ENCODE measurements at places on chromosomes 16 and 17. TPM values are rescaled to one million over a fixed set of nuclear protein-coding genes. Genes with fewer than 3 reads are reported as not detected.

CCDC78 gene
- total RNA-seq = 6.1 TPM

PIGL gene
- total RNA-seq = 43.3 TPM

CLDN6 gene
- not detected for total RNA-seq

CSH1 gene
- not detected for total RNA-seq

JPT2 gene
- 44.7 TPM for total RNA-seq

LRRC75A gene
- total RNA-seq = 5.5 TPM

GPR142 gene
- total RNA-seq = not detected

METTL9 gene
- 95.2 TPM for total RNA-seq

GRCh38 chr16:71610447-71610846 is 15.5 kb upstream of the MARVELD3 start:
- H3K4me3 ChIP-seq = no peak overlapping the region
- no peaks in the 10 kb centered on the region for H3K36me3 ChIP-seq
- H3K4me1 ChIP-seq = peaks cover 3% of the 10 kb centered on the region
- DNase-seq = no peak
- H3K27me3 ChIP-seq = peaks cover 31% of the 10 kb centered on the region

- no peak overlapping the region for H3K4me3 ChIP-seq
- no peaks in the 10 kb centered on the region for H3K4me1 ChIP-seq
- H3K36me3 ChIP-seq = no peaks in the 10 kb centered on the region
- DNase-seq = no peak
Observed at GRCh38 chr16:65524997-65525396, 403.1 kb upstream of the CDH11 start.

GRCh38 chr16:54277845-54278703 is 8.5 kb downstream of the IRX3 start:
- no peak overlapping the region for H3K27ac ChIP-seq
- H3K27me3 ChIP-seq = peaks cover 32% of the 10 kb centered on the region
- no peak for DNase-seq
- peaks cover 2% of the 10 kb centered on the region for H3K4me1 ChIP-seq

GRCh38 chr16:48013491-48013901 is 142.3 kb downstream of the ABCC12 start:
- H3K27ac ChIP-seq = no peak overlapping the region
- H3K4me1 ChIP-seq = no peaks in the 10 kb centered on the region
- no peak overlapping the region for H3K4me3 ChIP-seq
- no peak for DNase-seq
- no peaks in the 10 kb centered on the region for H3K36me3 ChIP-seq

DNA sequence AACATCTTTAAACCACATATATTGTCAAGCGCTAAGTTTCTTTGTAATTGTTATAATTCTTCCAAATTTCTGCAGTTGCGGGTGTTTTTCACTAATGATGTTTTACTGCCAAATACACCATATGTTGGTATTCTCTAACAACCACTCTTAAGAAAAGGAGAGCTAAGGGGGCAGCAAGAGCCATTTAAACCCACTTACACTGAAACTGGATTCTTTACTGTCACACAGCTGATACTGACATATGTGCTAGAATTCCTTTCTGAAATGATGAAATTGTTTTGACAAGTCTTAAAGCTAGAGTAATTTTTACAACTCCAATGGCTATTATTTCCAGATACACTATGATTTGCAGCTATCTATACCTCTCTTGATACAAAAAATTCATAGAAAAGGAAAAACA is 483.1 kb downstream of the CDH11 start:
- no peak overlapping the region for H3K4me3 ChIP-seq
- DNase-seq = no peak
- H3K27ac ChIP-seq = no peak overlapping the region
- H3K27me3 ChIP-seq = no peaks in the 10 kb centered on the region

GRCh38 chr16:55576384-55576783 is 9.9 kb downstream of the CAPNS2 start:
- H3K36me3 ChIP-seq = no peaks in the 10 kb centered on the region
- H3K4me1 ChIP-seq = no peaks in the 10 kb centered on the region
- no peak for DNase-seq
- H3K4me3 ChIP-seq = no peak overlapping the region
- peaks cover 7% of the 10 kb centered on the region for H3K27me3 ChIP-seq
- no peak overlapping the region for H3K27ac ChIP-seq

GRCh38 chr16:50838885-50839284 is 97.0 kb downstream of the CYLD start:
- no peak overlapping the region for H3K4me3 ChIP-seq
- DNase-seq = no peak
- H3K27ac ChIP-seq = no peak overlapping the region
- peaks cover 24% of the 10 kb centered on the region for H3K27me3 ChIP-seq

- no peak overlapping the region for H3K27ac ChIP-seq
- no peak overlapping the region for H3K4me3 ChIP-seq
- DNase-seq = no peak
- H3K27me3 ChIP-seq = peaks cover 3% of the 10 kb centered on the region
- no peaks in the 10 kb centered on the region for H3K4me1 ChIP-seq
Observed at GRCh38 chr16:71969353-71969752, 30.8 kb downstream of the PKD1L3 start.

DNA sequence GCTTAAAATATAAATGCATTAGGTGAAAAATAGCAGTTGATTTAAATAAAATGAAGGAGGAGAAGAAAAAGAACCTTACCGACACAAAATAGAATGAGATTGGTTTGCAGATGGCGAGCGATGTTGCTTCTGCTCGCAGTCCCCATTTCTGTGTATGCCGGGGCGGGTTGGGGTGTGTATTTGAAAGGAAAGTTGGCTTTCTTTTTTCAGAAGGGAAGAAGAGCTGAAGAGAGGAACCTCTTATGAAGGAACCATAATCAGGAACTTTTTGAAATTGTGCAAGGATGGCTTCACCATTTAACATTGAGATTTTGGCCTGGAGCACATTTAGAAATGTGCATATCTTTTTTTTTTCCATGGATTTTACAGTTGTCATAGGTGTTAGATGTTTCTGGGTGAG is at the start of gene IGSF6:
IGSF6 (minus strand) TSS at position 156 of the 400 bp plus-strand sequence; CDS start at position 146, 10 bp downstream.
- peaks cover 29% of the 10 kb centered on the region for H3K4me1 ChIP-seq
- no peak within 1 kb of the TSS for H3K4me3 ChIP-seq
- H3K27me3 ChIP-seq = no peaks in the 10 kb centered on the region
- H3K27ac ChIP-seq = peak within 1 kb of the TSS; percentile 51
- DNase-seq = no peak

- no peaks in the 10 kb centered on the region for H3K27me3 ChIP-seq
- H3K4me3 ChIP-seq = peak overlapping the region; percentile 96
- DNase-seq = no peak
- H3K27ac ChIP-seq = peak overlapping the region; percentile 93
- H3K36me3 ChIP-seq = peaks cover 22% of the 10 kb centered on the region
Observed at GRCh38 chr17:16381496-16381820, 567 bp downstream of the UBB start.

DNA sequence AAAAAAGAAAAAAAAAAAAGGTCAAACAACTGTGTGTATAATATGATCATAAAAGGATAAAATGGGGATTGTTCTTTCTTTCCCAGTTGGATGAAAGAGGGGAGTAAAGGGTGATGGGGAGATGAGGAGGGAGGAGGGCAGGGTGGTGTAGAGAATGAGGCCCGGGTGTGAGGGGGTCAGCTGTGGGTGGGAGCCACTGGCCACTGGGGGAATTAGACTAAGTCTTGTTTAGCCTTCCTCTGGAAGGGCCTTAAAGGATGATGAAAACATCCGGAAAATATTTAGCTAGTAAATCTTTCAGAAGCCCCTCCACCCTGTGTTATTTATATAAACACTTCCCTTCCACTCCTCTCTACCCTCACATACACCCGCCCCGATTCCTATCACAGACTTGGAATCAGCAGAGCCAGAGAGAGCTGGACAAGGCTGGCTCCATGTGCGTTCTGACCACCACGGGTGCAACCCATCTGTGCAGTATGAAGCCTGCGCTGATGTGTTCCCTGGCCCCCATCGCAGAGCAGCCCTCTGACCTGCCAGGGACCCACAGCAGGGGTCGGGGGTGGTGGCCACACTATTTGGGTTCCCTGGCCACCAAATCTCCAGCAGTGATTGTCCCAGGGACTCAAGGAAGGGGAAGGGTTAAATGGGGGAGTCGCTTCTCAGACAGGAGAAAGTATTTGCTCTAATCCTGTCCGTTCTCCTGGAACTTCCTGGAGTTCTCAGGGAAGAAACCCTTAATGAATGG is 72.7 kb downstream of the GAS7 start:
- H3K36me3 ChIP-seq = no peaks in the 10 kb centered on the region
- H3K27me3 ChIP-seq = peaks cover 9% of the 10 kb centered on the region
- H3K27ac ChIP-seq = no peak overlapping the region
- no peak overlapping the region for H3K4me3 ChIP-seq
- peaks cover 15% of the 10 kb centered on the region for H3K4me1 ChIP-seq
- no peak for DNase-seq

DNA sequence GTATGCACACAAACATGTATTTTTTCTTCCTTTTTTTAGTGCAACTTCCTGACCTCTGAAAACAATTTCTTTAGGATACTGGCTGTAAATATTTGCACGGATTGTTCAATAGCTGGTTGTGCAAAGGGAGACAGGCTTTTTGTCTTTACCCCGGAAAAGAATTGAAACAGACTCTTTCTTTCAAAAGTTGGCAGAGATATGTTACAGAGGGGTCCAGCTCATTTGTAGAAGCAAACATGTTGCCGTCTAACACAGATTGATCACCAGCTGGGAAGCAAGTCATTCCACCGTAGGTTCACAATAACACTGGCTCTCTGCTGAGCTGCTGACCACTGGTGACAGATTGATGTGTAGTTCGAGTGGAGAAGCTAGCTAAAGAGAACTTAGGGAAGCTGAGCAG is 130.9 kb downstream of the STX8 start:
- peaks cover 3% of the 10 kb centered on the region for H3K36me3 ChIP-seq
- no peak overlapping the region for H3K27ac ChIP-seq
- DNase-seq = no peak
- no peak overlapping the region for H3K4me3 ChIP-seq

GRCh38 chr17:43200127-43200526 is 11.5 kb upstream of the TMEM106A start:
- H3K27me3 ChIP-seq = no peaks in the 10 kb centered on the region
- H3K4me3 ChIP-seq = no peak overlapping the region

DNA sequence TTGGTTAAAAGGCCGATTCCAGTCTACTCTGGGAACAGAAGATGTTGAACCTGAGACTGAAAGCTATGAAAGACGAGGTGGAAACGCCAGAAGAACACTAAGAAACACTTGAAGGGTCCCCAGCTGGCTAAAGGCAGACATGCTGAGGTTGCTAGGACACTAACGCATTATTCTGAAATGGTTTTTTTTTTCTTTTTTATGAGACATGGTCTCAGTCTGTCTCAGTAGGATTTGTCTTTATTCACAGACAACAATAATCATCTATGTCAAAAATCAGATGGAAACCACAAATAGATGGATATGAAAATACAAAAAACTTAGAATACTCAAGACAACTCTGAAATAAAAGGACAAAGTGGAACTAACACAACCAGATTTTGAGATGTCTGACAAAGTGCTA is 35.0 kb upstream of the RASD1 start:
- no peak for DNase-seq
- H3K36me3 ChIP-seq = no peaks in the 10 kb centered on the region
- H3K4me1 ChIP-seq = no peaks in the 10 kb centered on the region
- peaks cover 3% of the 10 kb centered on the region for H3K27me3 ChIP-seq
